ENCODE measurements at places on chromosomes 13 and 19.

DNA sequence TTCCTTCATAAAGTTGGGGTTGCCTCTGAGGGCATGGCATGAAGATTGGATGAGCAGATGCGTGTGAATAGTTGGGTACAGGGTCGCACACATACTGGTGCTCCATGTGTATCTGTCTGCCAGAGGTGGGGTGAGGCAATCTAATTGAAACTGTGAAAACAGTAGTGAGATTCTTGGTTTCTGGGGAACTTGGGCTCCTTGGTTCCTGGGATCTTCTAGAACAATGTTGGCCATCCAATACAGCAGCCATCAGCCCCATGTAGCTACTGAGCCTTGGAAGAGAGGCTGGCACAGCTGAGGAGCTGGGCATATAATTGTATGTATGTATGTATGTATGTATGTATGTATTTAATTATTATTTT lies 616 bp downstream of the FCHO1 start:
- no peak for DNase-seq

GRCh38 chr19:29596080-29596727 lies 9.9 kb upstream of the POP4 start:
- DNase-seq, result peak; percentile 20

DNA sequence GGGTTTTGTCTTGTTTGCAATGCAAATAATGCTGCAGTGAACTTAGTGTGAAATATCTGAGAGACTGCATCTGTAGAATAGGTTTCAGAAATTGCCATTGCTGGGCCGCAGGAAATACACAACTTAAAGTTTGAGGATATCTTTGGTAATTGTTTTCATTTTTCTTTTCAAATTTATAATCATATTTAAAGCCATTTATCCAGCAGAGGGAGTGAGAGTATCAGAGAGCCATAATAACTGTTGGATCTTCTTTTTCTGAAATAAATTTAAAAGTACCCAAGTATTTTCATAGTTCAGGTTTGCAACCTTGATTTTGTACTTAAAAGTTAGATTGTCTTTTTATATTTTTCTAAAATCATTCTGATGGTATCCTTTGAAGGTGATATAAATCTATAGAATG lies 99.4 kb downstream of the ZMYM2 start:
- no peak for DNase-seq

DNA sequence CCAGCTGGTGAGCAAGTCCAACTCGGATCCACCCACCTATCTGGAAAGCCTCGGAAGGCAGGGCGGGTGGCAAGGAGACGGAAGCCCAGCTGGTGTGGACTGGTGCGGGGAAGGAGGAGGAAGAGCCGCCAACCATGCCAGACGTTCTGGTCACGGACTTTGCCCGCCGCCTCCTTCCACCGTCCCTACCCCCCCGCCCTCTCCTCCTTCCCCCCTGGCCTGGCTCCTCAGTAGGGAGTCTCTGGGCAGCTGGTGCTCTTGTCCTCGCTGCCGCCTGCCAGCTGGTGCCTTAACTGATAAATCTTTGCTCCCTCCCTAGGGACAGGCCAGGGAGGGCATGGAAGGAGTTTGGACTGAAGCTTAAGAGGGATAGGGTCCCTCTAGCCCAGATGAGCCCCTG lies 4.8 kb downstream of the SYNGR4 start:
- DNase-seq, result peak; percentile 73

GRCh38 chr13:79034341-79034740 lies 371.7 kb downstream of the RBM26 start:
- no peak for DNase-seq

DNA sequence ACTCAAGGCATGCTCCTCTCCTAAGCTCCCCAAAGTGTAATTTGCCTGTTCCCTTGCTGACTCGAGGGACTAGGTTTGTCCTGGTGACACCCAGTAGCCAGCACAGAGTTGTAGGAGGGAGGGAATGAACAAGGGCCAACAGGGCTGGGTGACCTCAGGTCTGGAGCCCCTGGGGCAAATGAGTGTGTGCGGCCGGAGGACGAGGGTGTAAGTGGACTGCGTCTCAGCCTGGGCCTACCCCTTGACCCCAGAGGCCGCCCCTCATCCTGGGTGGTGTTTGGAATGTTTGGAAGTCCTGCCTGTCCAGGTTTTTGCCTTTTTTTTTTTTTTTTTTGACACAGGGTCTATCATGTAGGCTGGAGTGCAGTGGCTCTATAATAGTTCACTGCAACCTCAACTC lies 1.3 kb upstream of the ZNF653 start:
- no peak for DNase-seq

DNA sequence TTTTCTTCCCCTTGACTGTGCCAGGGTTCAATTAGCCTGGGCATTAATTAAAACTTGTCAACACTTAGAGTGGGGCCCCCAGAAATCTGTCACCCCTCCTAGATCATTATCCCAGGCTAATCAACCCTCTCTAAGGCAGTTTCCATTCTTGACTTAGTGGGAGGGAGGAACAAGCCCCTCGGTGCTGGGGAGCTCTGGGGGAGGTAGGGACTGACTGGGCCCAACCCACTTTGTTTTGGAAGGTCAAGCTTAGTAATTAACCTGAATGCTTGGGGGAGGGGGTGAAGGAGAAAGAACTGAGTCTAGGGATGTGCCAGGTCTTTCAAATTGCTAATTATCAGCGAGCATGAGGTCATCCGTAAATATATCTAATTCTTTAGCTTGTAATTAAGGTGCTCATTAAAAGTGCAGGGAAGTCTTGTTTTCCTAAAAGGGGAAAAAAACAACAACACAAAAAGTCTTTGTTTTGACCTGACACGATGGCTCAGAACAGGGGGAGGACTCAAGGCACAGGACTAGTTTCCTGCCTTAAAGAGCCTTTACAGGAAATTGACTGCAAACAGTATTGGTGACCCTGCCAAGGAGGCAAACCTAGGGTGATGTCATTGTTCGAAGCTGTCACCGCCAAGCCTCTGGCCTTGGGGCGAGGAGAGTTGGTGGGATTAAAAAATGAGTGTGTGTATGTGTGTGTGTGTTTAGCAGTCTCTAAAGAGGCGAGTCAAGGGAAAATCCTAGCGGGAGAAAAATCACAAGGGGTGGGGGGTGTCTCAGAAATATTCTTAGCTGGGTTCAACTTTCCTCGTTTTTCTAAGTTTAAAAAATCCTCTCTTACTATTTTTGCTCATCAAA lies 19.4 kb downstream of the ACTN4 start:
- DNase-seq, result peak; percentile 88

DNA sequence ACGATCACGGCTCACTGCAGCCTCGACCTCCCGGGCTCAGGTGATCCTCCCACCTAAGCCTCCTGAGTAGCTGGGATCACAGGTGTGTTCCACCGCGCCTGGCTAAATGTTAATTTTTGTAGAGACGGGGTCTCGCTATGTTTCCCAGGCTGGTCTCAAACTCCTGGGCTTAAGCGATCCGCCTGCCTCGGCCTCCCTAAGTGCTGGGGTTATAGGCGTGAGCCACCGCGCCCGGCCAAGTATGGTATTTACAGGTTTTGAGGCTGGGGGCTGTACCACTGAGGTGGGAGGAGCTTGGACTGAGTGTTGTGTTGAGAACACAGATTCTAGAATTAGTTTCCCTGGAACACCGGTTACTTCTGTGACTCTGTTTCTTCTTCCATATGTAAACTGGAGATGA lies 452 bp upstream of the PPM1N start:
- DNase-seq, result peak; percentile 43

DNA sequence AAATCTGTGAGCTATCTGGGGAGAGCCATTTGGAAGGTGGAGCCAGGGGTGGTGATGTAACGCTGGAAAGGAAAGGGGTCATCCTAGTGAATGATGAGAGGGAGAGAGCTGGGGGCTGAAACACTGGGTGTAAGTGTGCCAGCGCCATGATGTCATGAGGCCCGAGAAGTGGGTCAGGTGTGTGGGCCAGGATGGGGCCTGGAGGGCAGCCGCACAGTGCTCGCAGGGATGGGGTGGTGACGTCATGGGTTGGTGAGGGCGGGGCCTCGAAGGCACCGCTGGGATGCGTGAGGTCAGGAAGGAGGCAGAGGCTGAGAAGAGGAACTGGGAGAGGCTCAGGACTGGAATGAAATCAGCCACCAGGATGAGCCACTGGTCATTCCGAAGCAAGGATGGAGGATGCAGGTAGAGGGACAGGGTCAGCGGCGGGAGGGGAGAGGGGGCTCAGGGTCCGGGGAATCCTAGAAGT lies 4.4 kb downstream of the CCDC61 start:
- peak; percentile 78 for DNase-seq

- DNase-seq, result no peak
These were observed 112.6 kb downstream of the LIG4 start for GRCh38 chr13:108102771-108103170.

DNA sequence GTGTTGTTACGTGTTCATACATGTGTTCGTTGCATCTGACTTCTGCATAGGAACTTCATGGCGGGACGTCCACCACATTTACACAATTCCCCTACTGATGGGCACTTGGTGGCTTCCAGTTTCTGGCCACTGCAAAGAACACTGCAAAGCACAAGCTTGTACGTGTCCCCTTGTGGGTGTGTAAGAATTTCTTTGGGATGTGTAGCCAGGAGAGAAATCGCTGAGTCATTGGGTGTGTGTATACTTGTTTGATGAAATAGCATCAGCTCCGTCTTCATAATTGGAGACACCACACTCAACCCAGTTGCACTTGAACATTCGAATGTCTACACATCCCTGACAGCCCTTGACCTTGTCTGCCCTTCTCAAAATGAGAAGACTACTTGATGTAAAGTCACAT lies 19.2 kb downstream of the KLK5 start:
- no peak for DNase-seq

DNA sequence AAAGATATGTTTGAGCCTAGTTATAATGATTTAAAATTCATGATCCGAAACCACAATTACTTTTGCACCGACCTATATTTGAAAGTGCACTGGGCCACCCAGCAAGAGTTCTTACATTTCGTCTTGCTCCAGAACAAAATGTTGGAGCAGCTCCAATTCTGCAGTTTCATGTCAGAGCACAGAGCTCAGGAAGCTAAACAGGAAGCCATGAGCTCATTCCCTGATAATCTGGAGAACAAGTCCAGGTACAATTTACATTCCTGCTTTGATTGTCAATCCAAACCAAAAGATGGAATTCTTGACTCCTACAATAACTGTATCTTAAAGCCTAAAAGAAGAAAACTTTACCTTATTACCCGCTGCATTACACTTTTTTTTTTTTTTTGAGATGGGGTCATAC lies 131.8 kb downstream of the KCTD12 start:
- DNase-seq, result no peak

- DNase-seq, result no peak
These were observed 37.7 kb upstream of the CYP4F8 start for GRCh38 chr19:15577184-15577771.

DNA sequence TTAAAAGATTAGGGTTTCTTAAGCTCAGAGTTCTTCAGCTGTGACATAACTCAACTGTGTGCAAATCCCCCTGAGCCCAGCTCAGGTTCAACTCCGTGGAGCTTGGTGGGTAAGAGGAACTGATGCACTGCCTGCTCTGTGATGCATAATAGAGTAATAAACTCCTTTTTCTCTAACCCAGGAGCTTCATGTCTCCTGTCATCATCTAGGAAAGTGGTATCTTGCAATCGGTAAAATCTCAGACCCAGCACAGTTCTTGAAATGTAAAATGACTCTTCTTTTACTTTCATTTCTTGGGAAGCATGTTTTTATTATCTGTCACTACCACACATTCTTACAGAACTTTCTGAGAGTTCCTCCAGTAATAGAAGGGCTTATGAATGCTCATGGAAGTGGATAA lies 123.8 kb upstream of the PCDH9 start:
- no peak for DNase-seq

DNA sequence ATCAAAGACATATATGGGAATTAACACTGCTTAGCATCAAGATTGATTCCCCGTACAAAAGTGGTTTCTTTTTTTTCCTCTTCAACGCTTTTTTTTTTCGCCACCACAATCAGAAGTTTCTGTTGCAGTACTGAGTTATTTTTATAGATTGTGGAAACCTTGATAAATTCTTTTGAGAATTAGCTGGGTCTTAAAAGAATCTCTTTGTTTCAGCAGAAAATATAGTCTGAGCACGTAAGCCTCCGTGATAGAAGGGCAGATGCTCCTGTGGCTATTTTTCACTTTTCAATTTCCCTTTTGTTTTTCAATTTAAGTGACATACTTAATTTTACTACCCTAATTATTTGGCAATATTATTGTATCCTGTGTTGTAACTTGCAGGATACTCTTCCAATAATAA lies 531.8 kb downstream of the DCT start:
- DNase-seq, result no peak

GRCh38 chr19:7846155-7846646 lies 16.2 kb downstream of the EVI5L start:
- no peak for DNase-seq

GRCh38 chr19:29655648-29656335 lies 9.5 kb upstream of the PLEKHF1 start:
- no peak for DNase-seq

GRCh38 chr13:52838433-52839107 lies 9.9 kb downstream of the PCDH8 start:
- DNase-seq, result no peak

DNA sequence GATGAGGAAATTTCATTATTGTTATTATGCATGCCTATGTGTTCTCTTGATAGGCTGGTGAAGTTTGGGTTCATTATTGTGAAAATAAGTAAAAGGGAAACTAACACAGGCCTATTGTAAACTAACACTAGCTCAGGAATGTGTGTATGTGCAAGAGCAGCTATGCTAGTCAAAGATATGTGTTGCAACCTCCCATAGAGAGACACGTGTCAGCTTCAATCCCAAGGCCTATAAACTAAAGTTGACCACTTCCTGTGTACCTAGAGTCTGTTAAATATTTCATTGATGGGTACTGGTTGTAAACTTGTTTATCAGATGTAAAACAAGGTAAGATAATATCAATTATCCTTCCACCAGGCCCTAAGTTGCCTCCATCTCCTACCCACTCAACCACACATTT lies 44.7 kb upstream of the ZNF30 start:
- DNase-seq, result no peak

DNA sequence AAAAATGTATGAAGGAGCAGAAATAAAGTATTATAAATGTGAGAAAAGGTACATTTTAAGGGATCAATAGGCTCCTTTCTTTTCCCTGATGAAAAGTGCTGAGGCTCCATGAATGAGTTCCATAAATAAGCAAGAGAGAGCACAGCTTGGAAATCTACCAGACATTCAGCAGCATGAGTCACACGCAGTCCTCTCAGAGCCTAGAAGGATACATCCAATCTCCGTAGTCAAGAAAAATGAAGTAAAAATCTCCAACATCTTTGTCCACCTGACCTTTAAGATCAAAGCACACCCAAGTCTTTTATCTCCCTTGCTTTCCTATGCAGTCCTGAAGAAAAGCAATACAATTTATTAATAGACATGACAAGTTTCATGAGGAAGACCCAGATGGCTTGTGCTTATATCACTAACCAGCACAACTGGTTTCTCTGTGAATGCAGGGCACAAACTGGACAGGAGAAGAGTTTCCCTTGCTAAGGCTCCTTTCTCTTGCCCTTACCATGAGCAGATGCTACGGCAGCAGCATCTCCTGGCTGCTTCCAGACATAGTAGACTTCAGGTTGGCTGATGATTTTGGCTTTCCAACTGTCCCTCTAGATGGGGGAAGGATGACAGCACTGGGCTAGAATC lies 730.8 kb downstream of the EFNB2 start:
- DNase-seq, result no peak

Data from eye (tissue), 1 donor.